ENCODE measurements at places on chromosomes 6 and 20.

- DNase-seq, result no peak
Measured at GRCh38 chr6:3512832-3513231, 56.0 kb upstream of the SLC22A23 start.

DNA sequence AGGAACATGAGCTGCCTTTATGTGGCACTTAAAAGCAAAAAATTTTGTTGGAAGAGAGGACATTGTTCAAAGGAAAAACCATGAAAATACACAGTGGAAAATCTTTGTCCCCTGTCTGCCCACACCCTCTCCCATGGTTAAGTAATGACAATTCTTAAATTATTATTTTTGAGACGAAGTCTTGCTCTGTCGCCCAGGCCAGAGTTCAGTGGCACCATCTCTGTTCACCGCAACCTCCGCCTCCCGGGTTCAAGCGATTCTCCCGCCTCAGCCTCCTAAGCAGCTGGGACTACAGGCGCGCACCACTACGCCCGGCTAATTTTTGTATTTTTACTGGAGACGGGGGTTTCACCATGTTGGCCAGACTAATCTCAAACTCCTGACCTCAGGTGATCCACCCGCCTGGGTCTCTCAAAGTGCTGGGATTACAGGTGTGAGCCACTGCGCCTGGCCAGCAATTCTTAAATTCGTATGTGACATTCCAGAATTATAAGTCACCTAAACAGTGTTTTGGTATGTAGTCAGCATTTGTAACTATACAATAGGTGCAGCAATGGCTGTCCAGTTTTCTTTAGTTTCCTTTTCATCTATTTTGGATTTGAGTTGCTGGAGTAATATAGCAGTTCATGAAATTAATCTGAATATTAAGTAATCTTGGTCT is 636 bp upstream of the SSR1 start:
- DNase-seq, result no peak

- DNase-seq, result no peak
Measured at GRCh38 chr20:61525781-61526431, 273.8 kb downstream of the CDH4 start.

- DNase-seq, result no peak
Measured at GRCh38 chr6:108874470-108875160, 26.4 kb downstream of the ARMC2 start.

DNA sequence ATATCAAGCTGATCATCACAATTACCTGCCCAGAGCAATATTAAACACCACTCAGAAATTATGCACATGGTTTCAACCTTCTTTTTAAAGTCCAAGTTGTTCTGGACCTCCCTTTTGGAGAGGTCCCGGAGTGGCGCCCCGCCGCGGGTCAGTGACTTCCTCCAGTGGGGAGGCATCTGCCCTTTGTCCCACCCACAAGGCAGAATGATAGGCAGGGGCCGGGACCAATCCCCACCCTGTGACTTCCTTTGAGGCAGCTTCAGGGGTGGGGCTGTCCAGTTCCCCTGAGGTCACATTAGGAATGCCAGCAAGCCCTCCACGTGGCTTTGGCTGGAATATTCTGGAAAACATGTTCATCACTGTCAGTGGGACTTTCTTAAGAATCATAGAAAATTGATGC is 207.0 kb downstream of the ANKRD60 start:
- DNase-seq, result no peak

- no peak for DNase-seq
Measured at GRCh38 chr6:167647306-167647705, 179.4 kb upstream of the AFDN start.
